Progenitor cell of endocrine pancreas (in vitro differentiated cells): ENCODE measurements at places on chromosomes 13 and 19. TPM values are rescaled to one million over a fixed set of nuclear protein-coding genes. Genes with fewer than 3 reads are reported as not detected.

Gene ZNF586
- 33.1 and 33.2 TPM in 2 replicates for total RNA-seq

Gene IFNL1
- not detected in 2 replicates for total RNA-seq

- no peak for DNase-seq
- H3K27me3 ChIP-seq, result peaks cover 31% of the 10 kb centered on the region
- no peaks in the 10 kb centered on the region for H3K36me3 ChIP-seq
- peaks cover 3% of the 10 kb centered on the region for H3K4me1 ChIP-seq
These were observed 2.0 kb downstream of the NRTN start for GRCh38 chr19:5806905-5807304.

DNA sequence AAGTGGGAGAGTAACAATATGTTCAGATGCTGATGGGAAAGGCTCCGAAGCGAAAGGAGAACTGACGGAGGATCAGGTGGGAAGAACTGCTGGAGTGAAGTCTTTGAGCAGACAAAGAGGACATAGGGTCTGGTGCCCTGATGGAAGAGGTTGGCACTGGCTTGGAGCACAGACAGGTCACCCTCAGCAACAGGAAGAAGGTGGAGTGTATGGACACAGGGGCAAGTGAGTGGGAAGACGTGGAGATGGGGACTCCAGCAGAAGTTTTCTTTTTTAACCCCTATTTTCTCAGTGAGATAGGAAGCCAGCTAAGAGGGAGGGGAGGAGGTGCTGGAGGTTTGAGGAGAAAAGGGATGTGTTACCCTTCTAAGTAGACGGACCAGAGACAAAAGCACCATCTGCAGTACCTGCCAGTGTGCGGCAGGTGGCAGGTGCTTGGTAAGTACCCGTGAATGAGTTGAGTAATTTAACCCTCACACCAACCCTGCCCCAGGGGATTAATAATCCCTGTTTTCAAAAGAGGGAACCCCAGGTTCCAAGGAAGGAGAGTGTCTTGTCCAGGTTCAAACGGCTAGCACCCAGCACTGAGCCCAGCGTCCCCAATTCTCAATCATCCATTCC is 11.2 kb downstream of the HAS1 start:
- H3K27me3 ChIP-seq, result peaks cover 57% of the 10 kb centered on the region
- H3K4me3 ChIP-seq, result no peak overlapping the region
- H3K36me3 ChIP-seq, result peaks cover under 1% of the 10 kb centered on the region
- no peaks in the 10 kb centered on the region for H3K4me1 ChIP-seq
- no peak overlapping the region for H3K27ac ChIP-seq

- H3K4me1 ChIP-seq, result no peaks in the 10 kb centered on the region
- DNase-seq, result no peak
- H3K4me3 ChIP-seq, result no peak overlapping the region
- no peaks in the 10 kb centered on the region for H3K27me3 ChIP-seq
- peaks cover 10% of the 10 kb centered on the region for H3K36me3 ChIP-seq
- H3K27ac ChIP-seq, result no peak overlapping the region
These were observed 54.7 kb upstream of the F7 start for GRCh38 chr13:113050734-113051431.

DNA sequence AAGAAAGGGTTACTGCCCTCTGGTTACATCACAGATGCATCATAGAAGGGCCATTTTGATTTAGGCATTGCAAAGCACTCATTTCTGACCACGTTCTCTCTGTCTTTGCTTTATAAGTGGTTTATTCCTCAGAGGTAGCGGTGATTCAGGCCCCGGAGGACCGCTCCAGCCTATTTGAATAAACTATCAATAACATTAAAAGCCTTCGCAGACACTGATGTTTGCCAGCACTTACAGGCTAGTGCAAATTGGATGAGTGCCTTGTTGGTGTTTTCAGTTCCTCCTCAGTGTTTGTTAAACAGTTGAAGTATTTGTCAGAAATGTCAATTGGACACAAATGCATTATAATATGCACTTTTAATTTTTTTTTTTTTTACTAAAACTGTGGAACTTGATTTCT is 120.2 kb downstream of the RXFP2 start:
- no peak for DNase-seq
- peaks cover 4% of the 10 kb centered on the region for H3K27me3 ChIP-seq
- no peaks in the 10 kb centered on the region for H3K4me1 ChIP-seq
- H3K27ac ChIP-seq, result no peak overlapping the region
- no peak overlapping the region for H3K4me3 ChIP-seq
- no peaks in the 10 kb centered on the region for H3K36me3 ChIP-seq

- no peak for DNase-seq
- H3K4me1 ChIP-seq, result no peaks in the 10 kb centered on the region
- no peak within 1 kb of the TSS for H3K4me3 ChIP-seq
- no peak within 1 kb of the TSS for H3K27ac ChIP-seq
- H3K36me3 ChIP-seq, result no peaks in the 10 kb centered on the region
- H3K27me3 ChIP-seq, result no peaks in the 10 kb centered on the region
These were observed at the start of gene CYP4F8 for GRCh38 chr19:15614507-15615379. TSS of gene CYP4F8 (plus strand) at chr19:15615218. CDS start at chr19:15615617, 399 bp downstream.

DNA sequence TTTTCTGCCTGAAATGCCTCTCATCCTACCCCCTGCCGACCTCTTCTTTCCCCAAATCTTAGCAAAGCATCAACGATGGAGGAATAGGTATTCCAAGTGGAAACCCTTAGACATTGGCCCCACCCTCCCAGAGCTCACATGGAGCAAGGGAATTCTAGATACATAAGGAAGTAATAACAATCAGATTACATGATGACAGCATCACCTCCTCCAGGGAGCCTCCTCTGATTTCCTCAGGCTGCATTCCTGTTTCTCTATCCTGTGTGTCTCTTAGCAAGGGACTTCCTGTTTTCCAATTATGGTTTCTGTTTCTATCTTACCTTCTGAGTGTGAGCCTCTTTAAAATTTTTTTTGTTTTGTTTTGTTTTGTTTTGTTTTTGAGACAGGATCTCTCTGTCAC is 246.6 kb downstream of the TSHZ3 start:
- no peak overlapping the region for H3K4me3 ChIP-seq
- H3K27ac ChIP-seq, result no peak overlapping the region
- H3K4me1 ChIP-seq, result peaks cover 12% of the 10 kb centered on the region
- no peak for DNase-seq

DNA sequence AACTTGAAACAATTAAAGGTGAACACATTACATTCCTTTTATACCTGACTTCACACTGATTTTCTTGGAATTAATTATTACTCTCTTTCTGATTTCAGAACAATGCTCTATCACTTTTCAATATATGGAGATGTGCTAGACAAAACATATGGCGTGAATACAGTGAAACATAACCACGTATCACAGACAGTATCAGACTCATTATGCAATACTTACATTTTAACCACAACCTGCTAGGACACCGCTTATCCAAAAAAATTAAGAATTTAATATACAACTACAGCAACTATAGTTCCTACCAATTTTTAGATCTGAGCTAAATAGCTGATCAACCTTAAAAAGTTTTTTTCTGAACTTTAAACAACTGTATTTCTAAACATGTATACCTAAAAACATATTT is 9.9 kb downstream of the HSPH1 start:
- no peak overlapping the region for H3K27ac ChIP-seq
- peaks cover 13% of the 10 kb centered on the region for H3K4me1 ChIP-seq
- no peaks in the 10 kb centered on the region for H3K27me3 ChIP-seq
- no peak overlapping the region for H3K4me3 ChIP-seq
- peaks cover 55% of the 10 kb centered on the region for H3K36me3 ChIP-seq

GRCh38 chr19:35816262-35816661 is 3.6 kb upstream of the PRODH2 start:
- H3K4me1 ChIP-seq, result peaks cover 5% of the 10 kb centered on the region
- peaks cover 11% of the 10 kb centered on the region for H3K27me3 ChIP-seq
- DNase-seq, result no peak
